ENCODE measurements at places on chromosomes 11 and 22.

DNA sequence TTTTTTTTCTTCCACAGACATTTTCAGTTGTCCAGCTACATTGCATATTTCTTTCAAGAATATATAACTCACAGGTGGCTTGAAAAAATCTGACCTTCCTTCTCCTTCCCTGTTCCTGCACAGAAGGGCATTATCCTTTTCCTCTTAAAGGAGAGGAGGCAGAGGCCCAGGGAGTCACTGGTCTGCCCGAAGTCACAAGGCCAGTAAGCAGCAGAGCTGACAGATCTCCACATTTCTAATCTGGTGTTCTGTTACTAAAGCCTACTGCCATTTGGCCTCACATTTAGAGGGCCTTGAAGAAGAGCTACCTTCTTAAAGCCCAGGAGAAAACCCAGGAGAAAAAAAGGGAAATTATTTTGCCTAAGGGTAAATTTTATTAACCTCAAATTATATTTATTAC lies 12.3 kb downstream of the ENDOD1 start:
- DNase-seq, result no peak

DNA sequence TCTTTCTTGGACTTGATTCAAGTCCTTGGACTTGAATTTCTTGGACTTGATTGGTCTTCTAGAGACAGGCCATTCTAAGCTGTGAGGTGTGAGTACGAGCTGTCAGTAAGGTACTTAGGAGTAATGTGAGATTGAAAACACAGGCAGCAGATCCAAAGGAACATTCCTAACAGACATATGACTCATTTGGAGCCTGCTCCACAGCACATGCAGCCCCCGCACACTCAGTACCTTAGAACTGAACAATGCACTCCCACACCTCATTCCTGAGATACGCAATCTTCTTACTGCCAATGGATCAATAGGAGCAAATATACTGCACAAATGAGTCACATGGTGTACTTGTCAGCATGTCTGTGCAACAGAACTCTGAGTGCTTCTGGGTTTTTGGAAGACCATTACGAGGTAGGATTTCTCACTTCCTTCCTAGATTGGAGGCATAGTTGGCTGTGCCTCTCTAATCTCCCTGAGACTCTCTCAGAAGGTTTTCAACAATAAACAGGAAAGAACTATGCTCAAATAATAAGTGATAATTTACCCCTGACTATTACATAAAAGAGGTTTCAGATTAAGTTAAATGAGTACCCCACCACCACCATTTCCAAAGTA lies 243.1 kb downstream of the KCNA4 start:
- DNase-seq, result no peak

DNA sequence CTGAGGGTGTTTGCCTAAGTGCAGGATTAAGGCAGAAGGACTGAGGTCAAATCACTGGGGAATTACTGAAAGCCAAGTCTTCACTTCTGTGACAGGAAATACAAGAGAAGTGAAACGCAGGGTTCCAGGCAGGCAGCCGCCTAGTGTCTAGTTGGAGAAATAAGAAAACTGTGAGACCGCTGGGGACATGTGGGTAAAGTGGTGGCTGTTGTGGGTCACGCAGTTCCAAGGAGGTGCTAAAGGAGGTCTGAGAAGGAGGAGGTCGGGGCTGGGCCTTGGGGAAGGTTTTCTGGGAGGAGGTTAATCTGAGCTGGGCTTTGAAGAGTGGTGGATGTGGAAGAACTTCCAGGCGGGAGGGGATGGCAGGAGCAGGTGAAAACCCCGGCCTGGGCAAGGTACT lies 11.2 kb downstream of the MCM5 start:
- DNase-seq, result no peak

- DNase-seq, result peak; percentile 71
These were observed 164.5 kb upstream of the POU2AF2 start for GRCh38 chr11:111081021-111081511.

DNA sequence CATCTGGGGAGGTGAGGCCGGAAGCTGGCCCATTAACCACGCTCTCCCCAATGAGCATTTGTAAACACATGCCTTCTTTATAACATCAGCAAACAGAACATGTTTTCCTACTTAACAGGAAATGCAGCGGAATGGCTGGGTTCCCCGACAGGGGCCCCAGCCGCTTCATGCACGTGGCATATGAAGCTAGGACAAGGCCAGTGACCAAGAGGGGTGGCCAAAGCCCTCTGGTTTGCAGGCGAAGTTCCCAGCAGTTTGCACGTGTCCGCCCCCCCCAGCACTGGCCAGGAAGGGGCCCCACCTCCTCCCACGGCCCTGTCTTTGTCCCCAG lies 38.7 kb upstream of the LINC01488 start:
- DNase-seq, result peak; percentile 89

DNA sequence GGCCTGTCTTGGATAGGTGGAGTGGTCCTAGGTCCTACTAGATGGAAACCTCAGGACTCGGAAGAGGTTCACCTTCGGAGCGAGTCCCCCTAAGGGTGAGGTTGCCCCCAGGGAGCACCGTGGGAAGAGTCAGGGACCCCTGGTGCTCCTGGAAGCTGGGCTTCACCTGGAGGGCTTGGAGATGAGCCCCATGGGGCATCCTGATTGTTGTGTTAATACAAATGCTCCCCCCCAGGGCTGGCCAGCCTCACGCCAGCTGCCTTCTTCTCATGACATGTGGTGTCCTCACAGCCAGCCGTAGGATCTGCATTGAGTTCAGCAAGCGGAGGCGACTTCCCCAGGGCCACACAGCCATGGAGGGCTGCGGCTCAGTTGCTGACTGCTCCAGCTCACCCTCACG lies 1487.5 kb downstream of the BRD1 start:
- no peak for DNase-seq

DNA sequence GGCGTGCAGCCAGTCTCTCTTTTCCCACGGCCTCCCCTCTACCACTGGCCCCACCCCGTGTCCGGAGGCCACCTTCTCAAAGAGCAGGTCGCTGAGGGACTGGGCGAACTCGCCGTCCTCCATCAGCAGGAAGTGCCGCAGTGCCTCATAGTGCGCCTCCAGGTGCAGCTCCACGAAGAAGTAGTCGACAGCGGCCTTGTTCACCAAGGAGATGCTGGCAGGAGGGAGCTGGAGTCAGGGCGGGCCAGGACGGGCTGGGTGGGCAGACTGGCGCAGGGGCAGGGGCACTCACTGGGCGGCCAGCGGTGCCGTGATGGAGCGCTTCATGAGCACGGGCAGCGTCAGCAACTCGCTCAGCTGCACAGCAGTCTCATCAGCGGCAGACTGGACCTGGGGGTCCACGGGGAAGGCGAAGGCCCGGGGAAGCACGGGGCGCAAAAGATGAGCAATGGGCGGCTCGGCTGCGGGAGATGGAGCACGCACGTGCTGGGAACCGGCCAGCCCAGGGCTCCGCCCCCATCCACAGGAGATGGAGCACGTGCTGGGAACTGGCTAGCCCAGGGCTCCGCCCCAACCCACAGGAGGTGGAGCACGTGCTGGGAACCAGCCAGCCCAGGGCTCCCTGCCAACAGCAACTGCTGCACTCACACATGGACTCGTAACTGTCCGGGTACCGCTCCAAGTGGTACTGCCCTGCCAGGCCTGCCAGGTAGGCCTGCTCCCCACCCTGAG lies 18.4 kb downstream of the SELENOO start:
- DNase-seq, result peak; percentile 86

DNA sequence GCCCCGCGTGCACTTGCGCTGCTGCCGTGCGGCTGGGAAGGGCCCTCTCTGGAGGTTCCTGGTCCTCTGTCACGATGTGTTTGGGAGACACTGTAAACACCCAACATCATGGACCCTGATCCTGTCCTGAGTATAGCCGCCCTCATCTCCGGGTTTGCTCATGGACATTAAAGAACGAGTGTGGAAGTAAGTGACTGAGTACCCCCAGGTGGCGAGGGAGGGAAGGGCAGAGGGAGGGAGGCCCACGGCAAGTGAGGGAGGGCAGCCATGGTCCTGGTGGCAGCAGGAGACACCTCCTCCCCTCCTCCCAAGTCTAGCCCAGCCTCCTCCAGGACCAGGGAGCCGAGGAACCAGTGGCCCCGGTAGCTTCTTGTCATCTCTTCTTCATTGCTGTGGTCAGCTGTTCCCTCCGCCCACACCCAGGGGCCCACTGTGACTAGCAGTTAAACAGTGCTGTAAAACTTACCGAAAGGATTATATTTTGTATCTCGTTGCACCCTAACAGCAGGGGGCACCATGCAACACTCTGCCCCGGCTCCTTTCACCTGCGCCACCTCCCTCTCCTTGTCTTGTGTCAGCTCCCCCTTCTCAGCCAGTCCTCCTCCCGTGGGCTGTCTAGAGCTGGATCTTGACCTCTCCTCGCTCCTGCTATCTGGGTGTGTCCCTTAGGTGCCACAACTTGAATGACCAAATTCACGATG lies 566.5 kb upstream of the B3GAT1 start:
- no peak for DNase-seq

- DNase-seq, result no peak
These were observed 13.5 kb downstream of the SOX10 start for GRCh38 chr22:37970864-37971263.

DNA sequence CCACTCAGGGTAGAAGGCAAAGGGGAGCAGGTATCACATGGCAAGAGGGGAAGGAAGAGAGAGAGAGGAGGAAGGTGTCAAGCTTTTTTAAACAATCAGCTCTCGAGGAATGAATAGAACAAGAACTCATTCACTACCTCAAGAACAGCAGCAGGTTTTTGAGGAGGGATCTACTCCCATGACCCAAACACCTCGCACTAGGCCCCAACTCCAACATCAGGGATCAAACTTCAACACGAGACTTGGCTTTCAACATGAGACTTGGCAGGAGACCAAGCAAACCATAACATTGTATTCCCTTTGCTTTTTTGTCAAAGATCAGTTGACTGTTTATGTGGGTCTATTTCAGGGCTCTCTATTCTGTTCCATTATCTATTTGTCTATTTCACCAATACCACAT lies 26.9 kb upstream of the APOBEC3A start:
- DNase-seq, result no peak

- no peak for DNase-seq
These were observed 583 bp upstream of the RRAS2 start for GRCh38 chr11:14359501-14360031.

GRCh38 chr11:39236916-39237315 lies 2222.5 kb downstream of the LRRC4C start:
- DNase-seq, result no peak

DNA sequence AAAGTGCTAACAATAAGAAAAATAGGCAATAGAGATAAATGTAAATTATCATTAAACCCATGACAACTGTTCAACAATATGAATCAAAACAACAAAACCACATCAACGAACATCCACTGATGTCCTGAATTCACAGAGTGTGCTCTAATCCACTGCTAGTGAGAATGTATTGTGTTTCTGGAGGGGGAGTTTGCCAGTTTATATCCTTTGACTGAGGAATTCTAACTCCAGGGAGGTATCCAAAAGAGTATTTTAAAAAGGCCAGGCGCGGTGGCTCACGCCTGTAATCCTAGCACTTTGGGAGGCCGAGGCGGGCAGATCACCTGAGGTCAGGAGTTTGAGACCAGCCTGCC lies 1.7 kb upstream of the WEE1 start:
- no peak for DNase-seq

DNA sequence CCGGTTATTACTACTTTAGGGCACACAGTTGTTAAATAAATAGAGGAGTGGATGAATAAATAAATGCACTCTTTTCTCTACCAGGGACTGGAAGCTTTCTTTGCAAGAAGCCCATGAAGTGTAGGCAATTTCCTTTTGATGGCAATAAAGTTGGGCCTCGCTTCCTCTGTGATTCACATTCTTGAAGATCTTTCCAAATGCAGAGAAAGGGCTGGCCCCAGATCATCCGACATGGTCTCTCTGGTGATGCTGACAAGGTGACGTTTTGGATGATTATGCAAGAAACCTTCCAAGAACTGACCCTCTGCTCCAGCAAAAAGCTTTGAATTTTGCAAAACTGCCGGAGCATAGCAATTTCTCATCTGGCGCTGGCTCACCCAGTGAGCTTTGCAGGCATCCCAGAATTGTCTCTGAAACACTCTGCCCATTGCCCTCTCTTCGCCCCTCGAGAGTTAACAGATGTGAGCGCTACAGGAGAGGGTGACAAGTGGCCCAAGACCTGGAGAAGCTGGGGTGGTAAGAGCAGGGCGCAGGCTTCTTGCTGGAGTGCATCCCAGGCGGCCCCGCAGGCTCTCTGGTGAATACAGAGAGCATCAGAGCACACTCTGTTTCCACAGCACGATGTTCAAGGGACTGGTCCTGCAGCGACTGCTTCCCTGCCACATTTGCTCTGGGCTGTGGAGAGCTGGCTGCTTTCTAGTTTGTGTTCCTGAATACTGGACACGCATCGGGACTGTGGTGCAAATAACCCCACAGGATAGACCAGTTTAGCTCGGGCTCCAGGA lies 11.5 kb upstream of the IFT27 start:
- DNase-seq, result no peak

DNA sequence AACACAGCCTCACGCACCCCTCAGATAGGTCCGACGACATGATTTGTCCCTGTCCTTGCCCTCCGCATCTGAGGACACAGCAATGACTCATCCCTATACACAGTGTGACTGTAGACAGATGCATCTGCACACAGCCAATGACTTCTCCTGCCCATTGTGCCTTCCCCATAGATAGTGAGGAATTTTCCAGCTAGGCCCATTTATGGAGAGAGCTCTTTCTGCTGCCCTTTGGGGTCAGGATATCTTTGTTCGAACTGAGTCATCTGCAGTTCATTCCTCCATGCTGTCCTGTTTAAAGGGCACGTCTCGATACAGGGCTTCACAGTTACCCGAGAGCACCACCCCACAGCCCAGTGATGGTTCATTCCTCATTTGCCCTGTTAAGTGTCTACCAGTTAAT lies 96.7 kb downstream of the LARGE1 start:
- DNase-seq, result no peak

DNA sequence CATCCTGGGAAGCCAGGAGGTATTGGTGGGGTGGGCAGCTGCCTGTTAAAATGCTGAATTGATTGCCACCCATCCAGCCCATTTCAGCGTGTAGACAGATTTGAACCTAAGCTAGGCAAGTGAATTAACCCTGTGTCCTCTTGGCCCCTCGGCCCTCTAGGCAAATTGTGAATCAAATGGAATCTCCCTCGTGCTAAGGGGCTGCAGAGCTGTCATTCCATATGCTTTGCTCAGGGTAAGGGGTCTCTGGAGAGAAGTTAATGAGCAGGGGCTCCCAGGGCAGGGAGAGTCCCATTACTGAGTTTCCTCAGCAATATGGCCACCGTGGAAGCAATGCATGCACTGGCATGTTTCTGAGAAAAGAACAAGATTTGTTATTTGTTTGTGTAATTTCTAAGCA lies 117.7 kb upstream of the RCN1 start:
- DNase-seq, result no peak

GRCh38 chr11:24585192-24585591 lies 88.3 kb downstream of the LUZP2 start:
- no peak for DNase-seq

DNA sequence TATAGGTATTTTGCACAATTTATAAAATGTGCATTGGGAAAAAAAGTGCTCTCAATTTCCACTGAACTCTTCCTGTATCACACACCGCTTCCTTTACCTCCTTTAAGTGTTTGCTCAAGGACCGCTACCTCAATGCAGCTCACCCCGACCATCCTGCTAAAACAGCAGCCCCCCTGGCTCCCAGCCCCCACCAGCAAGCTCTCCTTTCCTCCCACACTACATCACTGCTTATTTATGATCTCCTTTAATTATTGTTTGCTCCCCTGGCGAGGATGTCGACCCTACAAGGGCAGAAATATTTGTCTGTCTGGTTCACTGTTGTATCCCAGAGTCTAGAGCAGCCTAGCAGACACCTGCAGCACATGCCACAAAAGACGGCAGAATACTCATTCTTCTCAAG lies 10.0 kb downstream of the SHANK2 start:
- DNase-seq, result no peak

- DNase-seq, result no peak
These were observed 764.2 kb downstream of the BRD1 start for GRCh38 chr22:49063545-49063890.

Measured in right hindlimb (tissue), 1 donor.